ENCODE measurements at places on chromosomes 1 and 21. TPM values are rescaled to one million over a fixed set of nuclear protein-coding genes. Genes with fewer than 3 reads are reported as not detected.

GRCh38 chr1:15938628-15939161, 37.2 kb downstream of the ZBTB17 start:
- DNase-seq: no peak

Gene PEAR1
- total RNA-seq: 19.0 TPM

Gene WNT3A
- not detected for total RNA-seq

DNA sequence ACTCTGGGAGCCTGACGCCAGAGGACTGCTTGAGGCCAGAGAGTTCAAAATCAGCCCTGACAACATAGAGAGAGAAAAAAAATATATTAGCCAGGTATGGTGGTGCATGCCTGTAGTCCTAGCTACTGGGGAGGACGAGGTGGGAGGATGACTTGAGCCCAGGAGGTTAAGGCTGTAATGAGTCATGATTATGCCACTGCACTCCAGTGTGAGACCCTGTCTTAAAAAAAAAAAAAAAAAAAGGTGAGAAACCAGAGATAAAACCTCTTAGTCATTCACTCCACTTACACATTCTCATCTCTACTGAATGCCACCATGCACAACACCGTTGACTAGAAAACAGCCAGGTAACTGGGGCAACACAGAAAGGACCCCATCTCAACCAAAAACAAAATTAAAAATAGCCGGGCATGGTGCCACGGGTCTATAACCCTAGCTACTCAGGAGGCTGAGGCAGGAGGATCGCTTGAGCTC, 178.1 kb downstream of the SLC45A1 start:
- DNase-seq: no peak

Gene AMPD1
- total RNA-seq: not detected

DNA sequence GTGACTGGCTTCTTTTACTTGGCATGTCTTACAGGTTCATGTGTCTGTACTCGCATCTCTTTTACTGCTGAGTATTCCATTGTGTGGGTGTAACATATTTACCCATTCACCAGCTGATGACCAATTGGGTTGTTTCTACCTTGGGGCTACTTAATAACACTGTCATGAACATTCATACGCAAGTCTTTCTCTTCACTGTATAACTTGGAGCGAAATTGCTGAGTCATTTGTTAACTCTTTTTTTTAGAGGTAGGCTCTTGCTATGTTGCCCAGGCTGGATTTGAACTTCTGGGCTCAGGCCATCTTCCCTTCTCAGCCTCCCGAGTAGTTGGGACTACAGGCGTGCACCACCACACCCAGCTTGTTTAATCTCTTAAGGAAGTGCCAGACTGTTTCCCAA, 6.5 kb downstream of the PYCR2 start:
- DNase-seq: no peak

DNA sequence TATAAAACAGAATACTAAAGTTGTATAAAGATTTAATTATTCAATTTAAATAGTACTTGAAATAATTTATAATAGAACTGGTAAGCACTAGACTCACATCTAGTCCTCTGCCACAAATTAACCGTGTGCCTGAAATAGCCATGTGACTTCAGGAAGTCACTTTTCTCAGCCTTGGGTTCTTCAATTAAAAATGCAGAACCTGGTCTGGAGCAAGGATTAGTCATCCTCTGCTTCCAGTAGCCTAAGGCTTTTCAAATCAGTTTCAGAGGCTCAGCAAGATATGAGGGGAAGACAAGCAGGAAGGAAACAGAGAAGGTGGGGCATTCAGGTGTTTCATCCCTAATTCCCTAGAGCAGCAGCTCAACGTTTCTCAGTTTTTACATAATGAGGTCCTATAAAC, 23.0 kb downstream of the DPH5 start:
- DNase-seq: no peak

GRCh38 chr21:44711327-44712202, at the start of gene TSPEAR:
Gene TSPEAR (minus strand): TSS chr21:44711572. CDS start chr21:44711514, 58 bp downstream.
- DNase-seq: no peak

DNA sequence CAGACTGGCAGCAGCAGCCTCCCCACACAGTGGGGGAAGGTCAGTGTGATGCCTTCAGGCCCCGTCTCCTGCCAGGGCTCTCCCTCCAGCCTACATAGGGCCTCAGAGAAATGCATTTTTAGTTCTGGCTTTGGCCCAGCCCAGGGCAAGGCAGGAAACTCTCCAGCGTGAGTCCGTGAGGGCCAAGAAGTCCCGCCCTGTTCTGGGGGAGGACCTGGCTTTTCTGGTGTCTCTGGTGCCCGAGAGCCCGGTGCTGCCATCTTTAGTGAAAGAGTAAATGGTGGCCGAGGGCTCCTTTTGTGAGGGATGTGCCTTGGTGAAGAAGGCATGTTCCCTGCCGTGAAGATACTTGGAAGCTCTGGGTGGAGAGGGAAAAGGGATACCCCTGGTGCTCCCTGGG, 14.8 kb upstream of the DIP2A start:
- no peak for DNase-seq

Gene RGS13
- not detected for total RNA-seq

DNA sequence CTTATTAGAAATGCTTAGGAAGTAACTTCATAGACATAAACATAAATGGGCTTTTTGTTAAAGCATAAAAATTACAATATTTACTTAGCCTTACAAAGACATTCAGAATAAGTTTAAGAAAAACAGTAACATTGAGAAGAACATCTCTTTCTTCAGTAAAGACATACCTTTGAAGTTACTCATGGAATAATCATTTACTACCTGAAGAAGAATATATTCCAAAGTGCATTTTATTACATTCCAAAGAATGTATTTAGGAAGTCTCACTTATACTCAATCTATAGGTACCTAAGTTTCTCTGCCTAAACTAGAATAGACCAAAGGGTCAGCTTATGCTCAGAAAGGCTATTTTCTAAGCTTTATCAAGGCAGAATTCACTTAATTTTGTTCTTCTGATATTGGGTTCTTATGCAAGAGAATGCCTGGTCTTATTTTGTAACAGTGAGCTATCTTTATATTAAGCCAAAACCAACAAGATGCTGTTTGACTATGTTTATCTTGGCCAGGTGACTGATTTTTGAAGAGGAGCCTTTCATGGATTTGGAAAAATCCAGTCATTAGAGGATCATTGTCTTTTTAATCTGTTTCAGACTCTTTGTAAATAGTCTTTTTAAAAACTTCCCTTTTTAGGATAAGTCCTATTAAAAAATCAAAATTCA, 110.1 kb downstream of the OLFML2B start:
- DNase-seq: peak; percentile 55

GRCh38 chr1:179813626-179814545, 63.7 kb downstream of the TOR1AIP2 start:
- DNase-seq: no peak

DNA sequence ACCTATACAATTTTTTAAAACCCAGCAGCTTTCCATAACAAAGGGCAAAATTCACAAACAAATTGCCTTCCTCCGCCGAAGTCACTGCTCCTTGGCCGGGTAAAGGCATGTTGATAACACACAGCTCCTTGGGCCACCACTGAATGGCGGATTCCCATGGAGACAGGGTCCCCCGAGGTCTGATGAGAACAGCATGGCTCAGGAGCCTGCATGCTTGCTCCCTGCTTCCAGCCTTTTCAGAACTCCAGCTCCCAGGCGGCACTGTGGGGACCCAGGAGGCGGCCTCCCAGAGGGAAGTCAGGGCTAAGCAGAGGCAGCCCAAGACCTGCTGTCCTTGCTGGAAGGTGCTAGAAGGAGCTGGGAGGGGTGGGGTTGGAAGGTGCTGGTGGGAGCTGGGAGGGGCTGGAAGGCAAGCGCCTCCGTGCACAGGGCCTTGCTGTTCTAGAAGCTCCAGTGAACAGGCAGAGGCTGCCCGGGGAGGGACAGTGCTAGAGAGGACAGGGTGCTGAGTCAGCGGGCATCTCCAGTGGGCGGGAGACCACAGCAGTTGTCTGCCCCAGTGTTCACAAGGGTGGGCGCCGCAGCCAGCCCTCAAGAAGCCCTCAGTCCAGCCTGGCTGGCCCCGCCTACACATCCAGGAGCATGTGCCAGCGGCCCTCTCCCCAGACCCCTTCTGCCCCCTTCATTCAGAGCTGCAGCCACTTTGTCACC, 35.1 kb downstream of the PRDM16 start:
- DNase-seq: no peak

DNA sequence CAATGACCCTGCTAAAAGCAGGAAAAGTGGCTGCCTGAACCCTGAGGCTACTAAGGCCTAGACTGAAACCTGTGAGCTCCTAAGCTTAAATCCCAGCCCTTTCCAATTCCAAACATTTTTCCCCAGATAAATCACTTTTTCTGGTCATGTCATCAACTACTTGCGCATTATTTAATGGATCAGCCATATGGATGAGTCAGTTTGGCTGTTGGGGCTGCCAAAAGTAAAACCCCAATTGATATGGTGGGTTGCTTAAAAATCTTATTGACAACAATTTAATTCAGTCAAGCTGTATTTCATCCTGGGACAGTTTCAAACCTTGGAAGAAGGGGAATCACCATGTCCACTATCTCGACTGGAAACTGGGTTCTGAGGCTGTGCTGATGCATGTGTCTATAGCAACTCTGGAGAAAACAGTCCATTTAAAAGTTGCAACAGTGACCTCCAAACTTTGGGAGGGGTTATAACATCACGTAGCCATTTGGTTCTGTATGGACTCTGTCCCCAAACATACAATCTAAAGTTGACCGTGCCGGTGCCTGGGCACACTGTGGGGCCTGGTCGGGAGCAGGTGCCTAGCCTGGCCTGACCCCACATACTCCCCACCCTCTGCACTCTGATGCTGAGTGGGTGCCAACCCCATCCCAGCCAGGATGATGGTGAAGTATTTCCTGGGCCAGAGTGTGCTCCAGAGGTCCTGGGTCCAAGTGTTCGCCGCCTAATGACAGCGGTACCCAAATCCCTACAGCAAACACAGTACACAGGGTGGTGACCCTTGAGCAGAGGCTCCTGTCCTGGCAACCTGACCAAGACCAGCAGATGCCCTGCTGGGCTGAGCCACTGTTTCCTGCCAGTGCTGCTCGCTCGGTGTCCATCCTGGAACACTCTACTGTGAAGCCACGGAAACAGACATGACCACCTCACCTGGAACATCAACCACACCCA, 46.5 kb upstream of the LRRC52 start:
- DNase-seq: no peak

Gene RGL1
- total RNA-seq: 2.8 TPM

Gene TNFRSF1B
- 1.5 TPM for total RNA-seq

GRCh38 chr21:39037807-39038405, 145.3 kb downstream of the PSMG1 start:
- DNase-seq: no peak

Gene TXLNA
- total RNA-seq: 32.9 TPM

Gene RAB7B
- total RNA-seq: not detected
